ENCODE measurements at places on chromosomes 2 and 18.

GRCh38 chr2:191740016-191740419 is 62.1 kb downstream of the NABP1 start:
- no peak for DNase-seq

DNA sequence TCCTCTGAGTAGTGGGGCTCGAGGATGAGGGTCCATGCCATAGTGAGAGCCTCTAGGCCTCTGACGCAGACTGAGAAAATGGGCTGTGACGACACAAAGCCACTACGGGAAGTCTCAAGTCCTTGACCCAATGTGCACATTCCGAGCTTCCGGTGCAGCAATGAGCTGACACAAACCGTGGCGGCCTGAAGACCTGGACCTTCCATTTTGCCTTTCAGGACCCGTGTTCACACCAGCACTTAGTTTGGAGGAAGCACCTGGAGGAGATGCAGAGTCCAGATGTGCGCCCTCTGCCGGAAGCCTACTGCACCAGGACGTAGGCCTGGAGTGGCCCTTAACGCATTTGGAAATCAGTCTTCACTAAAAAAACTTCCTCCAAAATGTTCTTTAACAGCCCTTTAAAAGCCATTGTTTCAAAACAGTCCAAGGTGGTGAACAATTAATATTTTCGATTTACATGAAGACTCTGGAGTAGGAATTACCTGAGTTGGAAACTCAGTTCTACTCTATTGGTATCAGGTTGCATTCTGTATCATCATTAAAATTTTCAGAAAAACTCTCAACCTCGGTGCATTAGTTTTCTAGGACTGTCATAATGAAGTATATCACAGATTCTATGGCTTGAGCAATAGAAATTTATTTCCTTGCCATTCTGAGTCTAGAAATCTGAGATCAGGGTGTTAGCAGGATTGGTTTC is 33.9 kb downstream of the BMP10 start:
- no peak for DNase-seq

DNA sequence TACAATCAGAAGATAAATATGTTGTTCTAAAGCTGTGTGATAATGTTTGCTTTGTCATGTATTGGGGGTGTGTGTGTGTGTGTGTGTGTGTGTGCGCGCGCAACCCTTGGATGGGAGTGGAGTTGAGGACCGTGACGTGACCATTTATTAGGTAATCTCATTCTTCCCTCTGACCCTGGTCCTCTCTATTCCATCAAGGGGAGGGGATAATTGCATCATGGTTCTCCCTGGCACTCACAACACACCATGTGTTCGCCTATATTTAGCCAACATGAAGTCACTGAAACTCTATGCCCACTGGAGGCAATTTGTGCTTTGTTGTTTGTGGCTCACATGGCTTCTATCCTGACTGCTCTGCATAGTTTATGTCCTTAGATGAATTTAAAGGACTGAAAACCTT is 79.8 kb upstream of the LRPPRC start:
- no peak for DNase-seq

GRCh38 chr2:214481204-214481603 is 70.3 kb downstream of the VWC2L start:
- DNase-seq = peak; percentile 49

GRCh38 chr18:79575891-79576685 is 103.5 kb upstream of the CTDP1 start:
- DNase-seq = no peak

DNA sequence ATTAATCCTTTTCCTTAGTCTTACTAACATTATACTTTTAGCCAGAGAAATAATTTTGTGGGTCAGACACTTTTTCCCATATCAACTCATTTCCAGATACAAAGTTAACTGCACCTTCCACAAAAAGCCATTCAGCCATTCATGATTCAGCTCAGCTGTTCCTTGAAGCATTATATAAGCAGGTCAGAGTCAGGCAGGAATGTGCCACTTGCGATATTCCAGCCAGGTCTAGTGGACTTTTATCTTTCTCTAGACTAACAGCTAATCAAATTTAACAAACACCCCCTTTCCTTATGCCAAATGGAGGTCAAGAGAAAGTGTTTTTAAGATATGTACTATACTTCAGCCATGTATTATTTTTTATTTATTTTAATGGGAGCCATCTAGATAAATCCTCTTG is 75.6 kb upstream of the EPB41L3 start:
- DNase-seq = no peak

GRCh38 chr2:224670203-224670602 is 46.0 kb downstream of the CCDC195 start:
- no peak for DNase-seq

- no peak for DNase-seq
Observed at GRCh38 chr2:162013514-162014475, 60.2 kb downstream of the DPP4 start.

DNA sequence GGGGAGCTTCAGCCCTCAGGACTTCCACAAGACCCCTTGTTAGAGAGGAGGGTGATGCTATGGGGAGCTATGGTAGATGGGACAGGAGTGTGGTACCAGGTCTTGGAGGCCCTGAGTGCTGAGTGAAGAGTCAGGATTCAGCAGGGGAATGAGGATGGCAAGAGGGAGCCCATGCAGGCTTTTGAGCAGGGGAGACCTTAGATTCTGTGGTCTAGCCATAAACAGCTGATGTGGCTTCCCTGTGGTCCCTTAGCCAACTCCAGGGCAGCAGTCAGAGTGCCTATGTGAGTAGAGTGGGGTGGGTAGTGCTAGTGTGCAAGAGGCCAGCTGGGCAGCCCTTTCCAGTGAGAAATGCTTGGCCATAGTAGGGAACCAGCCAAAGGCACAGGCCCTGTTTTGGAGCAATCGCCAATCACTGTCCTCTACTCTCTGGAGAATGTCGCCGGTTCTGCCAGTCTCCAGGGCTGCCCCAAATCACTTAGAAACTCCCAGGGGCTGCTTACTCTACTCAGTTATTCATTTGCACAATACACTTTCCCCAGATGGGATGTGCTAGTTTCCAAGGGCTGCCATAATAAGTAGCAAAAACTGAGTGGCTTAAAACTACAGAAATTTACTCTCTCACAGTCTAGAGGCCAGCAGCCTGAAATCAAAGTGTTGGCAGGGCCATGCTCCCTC is 310.5 kb downstream of the SMAD2 start:
- DNase-seq = no peak

DNA sequence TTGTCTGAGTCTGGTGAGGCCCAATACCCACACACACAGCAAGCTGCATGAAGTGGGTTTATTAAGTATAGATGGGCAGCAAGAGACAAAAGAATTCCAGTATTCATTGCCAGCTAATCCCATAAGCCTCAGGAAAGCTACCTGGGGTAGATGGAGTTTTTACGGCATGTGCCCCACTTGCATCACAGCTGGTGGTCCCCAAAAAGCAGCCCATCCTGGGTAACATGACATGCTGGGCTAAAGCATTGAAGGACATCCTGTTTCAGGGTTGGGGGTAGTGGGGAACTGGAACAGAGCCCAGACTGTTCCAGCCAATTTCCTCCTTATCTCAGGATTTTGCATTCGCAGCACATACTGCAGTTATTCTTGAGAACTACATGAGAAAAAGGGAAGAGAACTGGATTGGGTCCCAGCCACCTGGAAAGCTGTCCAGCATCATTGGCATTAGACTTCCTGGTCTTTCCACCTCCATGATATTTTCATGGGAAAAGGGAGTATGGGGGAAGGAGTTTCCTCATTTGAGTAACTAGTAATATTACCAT is 240.1 kb upstream of the MMADHC start:
- no peak for DNase-seq

- DNase-seq = no peak
Observed at GRCh38 chr18:70931942-70932814, 643.3 kb downstream of the SOCS6 start.

DNA sequence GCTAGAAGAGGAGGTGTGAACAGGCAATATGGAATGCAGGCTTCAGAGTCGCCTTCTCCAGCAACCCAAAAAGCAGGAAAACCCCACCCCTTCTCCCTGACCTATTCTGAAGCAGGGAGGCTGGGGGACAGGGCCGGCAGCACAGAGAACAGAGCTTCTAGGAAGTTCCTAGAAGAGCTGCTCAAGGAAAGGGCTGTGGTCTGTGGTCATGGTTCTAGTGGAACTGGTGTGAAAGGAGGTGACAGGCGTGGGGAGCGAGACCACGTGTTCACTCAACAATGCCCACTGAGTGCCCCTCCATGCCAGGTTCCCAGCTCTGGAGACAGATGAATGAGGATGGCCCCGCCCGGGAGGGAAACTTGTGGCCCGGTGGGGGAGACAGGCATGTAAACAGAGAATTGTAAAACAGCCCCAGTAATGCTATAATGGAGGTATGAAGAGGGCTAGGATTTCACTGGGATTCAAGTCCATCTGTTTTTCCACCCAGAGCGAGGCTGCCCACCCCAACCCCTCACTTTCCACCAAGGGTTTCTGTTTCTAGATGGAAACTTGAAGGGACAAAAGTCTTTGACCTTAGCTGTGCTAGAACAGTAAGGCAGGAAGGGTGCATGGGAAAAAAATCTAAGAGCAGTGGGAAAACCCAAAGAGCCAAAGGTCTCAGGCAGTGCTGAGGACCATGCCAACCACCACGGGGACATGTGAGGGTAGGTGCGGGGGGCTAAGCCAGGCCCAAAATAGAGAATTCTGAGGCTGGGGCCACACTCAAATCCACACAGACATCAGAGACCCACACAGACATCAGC is 71.8 kb downstream of the TNS1 start:
- no peak for DNase-seq

DNA sequence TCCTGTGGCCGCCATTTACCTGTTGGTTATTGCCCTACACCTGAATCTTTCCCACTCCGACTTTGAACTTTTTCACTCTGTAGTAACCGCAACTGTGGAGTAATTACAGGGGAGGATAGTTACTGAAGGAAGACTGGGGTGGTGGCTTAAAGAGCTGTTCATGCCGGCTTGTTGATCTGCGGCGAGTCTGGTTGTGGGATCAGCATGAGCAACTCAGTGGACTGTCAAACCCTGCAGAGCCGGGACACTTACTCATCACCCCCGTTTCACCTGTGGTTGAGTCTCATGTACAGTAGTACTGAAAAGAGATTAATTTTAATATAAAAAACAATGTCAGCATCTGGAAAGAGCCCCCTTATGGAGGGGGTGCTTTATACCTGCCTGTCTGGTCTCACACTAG is 2.1 kb downstream of the ASB1 start:
- DNase-seq = no peak

DNA sequence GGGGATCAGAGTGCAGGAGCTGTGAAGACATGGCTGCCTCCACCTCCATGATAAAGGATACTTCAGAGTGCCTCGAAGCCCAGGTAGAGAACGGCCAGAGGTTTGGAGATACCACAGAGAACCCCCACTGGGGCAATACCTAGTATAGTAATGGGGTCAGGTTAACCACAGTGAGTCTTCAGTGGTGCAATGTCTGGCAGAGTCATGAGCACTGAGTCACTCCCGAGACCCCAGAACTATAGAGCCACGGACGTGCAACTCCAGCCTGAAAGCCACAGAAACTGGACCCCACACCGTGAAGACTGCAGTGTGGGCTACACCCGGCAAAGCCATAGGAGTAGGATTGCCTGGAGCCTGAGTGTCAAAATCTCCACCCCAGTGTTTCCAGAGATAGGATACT is 746.6 kb downstream of the CBLN2 start:
- no peak for DNase-seq

- DNase-seq = no peak
Observed at GRCh38 chr2:160267022-160267421, 67.0 kb upstream of the ITGB6 start.

- no peak for DNase-seq
Observed at GRCh38 chr18:76445275-76445674, 49.8 kb downstream of the ZNF516 start.

DNA sequence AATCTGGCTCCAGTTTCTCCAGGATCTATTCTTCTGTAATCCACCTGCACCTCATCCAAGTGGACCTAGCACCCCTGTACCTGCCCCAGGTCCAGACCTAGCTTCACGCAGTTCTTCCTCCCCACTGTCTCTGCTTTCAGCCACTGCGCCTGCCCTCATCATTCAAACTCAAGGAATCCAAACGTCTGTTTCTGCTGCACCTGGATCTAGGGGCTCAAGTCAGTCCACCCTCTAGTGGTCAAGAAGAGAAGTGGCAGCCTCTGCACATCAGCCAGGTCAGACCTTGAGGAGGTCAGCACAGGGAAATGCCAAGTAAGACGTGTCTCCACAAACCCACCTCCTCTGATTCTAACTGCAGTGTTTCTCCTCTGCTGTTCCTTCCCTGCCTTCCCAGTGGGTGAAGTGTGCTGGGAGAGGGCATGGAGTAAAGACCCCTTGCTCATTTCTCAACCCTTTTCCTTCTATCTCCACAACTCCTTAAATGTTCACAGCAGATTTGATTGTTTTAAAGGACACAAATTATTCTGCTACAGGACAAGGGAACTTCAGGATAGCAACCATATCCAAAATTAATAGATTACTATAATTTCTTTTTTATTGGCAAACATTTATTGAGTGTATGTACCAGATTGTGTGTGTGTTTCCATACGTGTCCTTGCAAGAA is 8.6 kb upstream of the RNF152 start:
- no peak for DNase-seq

DNA sequence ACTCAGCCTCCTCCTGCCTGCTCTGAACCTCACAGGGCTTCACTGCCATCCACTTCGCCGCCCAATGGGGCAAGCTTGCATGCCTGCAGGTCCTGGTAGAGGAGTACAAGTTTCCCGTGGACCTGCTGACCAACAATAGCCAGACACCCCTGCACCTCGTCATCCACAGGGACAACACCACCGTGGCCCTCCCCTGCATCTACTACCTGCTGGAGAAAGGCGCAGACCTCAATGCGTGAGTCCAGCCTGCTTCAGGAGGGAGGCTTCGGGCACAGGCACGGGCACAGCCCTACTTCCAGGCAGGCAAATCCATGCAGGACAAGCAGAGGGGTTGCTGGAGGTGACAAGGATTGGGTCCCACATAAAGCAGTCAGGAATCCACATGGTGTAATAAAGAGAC is 1.2 kb downstream of the ANKRD53 start:
- no peak for DNase-seq

- DNase-seq = no peak
Observed at GRCh38 chr2:29560566-29560965, 360.8 kb downstream of the ALK start.

DNA sequence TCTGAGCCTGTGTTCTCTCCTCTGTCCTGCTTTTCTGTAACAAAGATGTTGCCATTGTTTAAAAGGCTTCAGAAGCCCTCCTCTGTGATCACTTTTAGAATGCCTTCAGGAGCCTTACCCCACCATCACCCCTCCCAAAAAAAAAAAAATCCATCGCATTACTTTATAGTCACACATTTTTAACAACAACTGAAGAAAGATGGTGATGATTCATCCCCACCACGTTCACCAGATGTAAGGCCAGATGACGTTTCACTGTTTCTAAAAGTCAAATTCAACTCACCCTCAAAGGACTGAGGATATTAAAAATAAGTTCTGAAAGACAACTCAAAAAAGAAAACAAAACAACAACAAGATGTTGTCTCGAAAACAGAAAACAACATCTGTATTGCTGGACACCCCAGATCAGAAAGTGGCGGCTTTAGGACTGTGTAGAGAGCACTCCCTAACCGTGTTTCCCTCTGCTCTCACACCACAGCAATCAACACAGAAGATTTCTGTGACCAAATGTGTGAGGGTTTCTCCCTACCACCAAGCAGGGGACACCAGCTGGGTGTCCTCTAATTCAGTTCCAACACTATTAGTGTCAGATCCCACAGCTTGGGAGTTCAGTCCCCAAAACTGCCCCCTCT is 61.9 kb upstream of the CREB1 start:
- no peak for DNase-seq

- DNase-seq = no peak
Observed at GRCh38 chr2:179861027-179861415, 391 bp downstream of the ZNF385B start.

- no peak for DNase-seq
Observed at GRCh38 chr2:139083121-139083520, 302.9 kb upstream of the NXPH2 start.
